ENCODE measurements at places on chromosomes 5 and 9. TPM values are rescaled to one million over a fixed set of nuclear protein-coding genes. Genes with fewer than 3 reads are reported as not detected.

DNA sequence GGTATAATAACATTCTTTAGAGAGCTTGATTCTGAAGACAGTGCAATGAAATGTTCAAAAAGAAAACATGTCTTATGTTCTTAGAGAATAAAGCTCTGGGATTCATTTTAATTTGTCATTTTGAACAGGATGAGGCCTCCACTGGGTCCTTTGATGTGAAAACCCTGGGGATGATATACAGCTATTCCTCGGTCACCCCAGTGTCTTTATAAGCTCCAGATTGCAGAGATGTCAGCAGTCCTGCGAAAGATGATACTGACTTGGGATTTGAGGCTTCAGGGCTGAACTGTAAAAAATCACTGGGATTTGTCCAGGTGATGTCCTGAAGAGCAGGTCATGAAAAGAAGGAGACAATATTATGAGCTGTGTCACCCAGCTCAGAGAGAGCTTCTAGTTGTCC lies 529.7 kb upstream of the ZNF608 start:
- DNase-seq = no peak

DNA sequence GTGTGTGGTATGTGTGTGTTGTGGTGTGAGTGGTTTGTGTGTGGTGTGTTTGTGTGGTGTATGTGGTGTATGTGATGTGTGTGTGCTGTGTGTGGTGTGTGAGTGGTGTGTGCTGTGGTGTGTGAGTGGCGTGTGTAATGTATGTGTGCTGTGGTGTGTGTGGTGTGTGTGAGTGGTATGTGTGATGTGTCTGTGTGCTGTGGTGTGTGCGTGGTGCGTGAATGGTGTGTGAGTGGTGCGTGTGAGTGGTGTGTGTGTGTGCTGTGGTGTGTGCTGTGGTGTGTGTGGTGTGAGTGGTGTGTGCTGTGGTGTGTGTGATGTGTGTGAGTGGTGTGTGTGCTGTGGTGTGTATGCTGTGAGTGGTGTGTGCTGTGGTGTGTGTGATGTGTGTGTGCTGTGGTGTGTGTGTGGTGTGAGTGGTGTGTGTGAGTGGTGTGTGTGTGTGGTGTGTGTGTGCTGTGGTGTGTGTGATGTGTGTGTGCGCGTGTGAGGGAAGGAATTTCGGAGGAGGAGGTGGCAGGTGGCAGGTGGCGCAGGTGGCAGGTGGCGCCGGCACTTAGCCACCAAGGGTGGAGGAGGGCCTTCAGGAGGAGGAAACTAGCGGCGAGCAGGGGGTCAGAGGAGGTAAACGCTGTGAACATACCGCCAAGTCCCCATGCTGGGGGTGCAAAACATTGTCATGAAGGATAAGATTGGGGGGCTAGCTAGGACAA lies 191.8 kb downstream of the MELK start:
- no peak for DNase-seq

WDR70 gene
- 29.0 TPM for total RNA-seq

- DNase-seq = no peak
Measured at GRCh38 chr5:13771011-13771571, 173.4 kb downstream of the DNAH5 start.

- no peak for DNase-seq
Measured at GRCh38 chr9:121217609-121218292, 16.1 kb upstream of the RAB14 start.

- no peak for DNase-seq
Measured at GRCh38 chr5:67077296-67077695, 119.3 kb downstream of the CD180 start.

DNA sequence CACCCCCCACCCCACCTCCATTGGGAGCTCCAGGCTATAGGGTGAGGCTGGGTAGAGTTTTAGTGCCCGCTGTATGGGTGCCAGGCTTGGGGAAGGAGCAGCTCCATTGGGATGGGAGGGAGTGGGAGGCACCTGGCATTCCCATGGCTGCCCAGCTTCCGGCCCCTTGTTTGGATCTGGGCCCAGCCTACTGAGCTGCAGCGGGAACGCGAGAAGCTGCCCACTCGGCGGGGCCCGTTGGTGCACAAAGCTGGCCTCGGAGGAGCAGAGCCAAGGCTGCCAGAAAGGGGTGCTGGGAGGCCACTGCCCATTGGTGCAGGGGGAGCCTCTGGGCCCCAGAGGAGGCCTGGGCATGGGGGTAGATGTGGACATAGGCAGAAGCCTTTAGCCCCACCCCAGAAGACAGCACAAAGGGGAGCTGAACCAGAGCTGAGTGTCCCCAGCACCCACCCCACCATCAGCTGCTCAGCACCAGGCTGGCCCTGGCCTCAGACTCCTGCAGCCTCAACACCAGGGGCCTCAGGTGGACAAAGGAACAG lies 4.4 kb downstream of the LCN9 start:
- no peak for DNase-seq

All from lower lobe of right lung (tissue), 2 donors.